ENCODE measurements at places on chromosomes 6 and 20.

DNA sequence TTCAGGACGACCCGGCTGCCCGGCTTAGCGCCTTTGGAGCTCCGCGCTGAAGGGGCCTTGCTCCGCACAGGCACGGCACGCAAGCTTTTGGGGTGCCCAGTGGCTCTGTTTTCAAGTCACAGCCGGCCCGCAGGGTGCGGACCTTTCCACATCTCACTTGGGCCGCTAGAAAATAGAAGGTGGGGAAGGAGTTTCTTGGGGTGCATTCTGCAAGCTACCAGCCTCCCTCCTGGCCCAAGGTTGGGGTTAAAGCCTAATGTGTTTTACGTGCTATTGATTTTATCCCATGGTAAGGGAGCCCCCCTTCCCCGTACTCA lies 561 bp downstream of the KAT14 start:
- DNase-seq = no peak

DNA sequence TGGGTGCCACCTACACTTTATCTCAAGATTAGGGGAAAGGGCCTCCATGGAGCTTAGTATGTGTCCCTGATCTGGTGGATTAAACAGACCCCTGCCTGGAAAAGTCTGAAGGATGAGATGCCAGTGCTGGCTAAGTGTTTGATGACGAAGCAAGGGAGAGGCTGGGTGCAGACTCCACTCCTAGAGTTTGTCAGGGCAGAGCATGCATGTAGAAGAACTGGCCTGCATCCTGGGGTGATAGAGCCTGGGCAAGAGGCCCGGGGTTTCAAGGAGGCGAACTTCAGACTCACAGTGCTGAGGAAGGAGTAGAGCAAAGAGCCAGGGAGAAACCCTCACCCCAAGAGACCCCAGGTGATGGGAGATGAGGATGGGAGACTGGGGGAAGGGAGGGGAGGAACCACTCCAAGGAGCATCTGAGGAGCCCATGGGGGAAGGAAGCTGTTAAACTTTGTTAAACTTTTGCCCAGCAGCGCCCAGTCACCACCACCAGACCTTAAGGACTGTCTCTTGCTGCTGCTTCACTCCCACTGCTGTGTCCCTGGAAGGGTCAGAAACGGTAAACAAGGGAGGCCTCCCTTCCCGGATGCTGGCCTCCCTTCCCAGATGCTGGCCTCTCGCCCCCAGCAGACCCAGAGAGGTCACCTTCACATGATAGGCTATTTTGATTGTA lies 61.6 kb downstream of the RPRD1B start:
- DNase-seq = no peak

GRCh38 chr6:158503222-158503621 lies 56.7 kb upstream of the TMEM181 start:
- DNase-seq = no peak

DNA sequence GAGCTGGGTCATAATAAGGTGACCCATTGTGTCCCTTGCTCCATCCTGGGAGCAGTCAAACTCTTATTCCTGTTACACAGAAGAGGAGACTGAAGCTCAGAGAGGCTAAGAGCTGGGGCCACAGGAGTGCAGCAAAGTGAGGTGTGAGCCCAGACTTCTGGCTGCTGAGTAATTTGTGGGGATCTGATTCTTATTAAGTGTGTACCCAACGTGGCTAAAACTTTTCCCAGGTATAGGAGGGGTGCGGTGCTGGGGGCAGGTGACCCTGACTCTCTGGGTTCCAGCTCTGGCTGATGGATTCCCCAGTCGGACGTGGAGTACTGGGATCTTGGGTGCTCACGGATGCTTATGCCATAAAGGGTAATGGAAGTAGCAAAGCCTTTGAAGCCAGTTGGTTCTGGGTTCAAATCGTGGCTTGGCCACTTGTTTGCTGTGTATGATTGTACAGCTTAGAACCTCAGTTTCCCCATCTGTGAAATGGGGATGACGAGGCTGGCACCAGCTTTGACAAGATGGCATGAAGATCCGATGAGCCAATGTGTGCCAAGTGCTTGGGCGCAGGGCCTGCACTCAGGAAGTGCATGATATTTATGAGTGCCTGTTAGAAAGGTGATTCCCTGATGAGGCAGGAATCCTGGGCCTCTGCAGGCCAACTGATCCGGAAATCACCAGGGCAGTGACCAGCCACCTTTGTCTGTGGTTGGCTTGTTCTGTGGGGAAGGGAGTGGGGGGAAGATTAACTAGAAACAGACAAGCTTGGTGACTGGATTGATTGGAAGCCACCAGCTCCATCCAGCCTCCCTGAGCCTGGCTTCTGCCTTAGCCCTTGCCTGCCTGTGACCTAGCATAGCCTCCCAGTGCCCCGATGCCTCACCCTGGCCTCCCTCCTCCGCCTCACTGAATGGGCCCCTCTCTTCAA lies 6.0 kb downstream of the SRC start:
- no peak for DNase-seq

GRCh38 chr20:45330476-45330875 lies 17.7 kb downstream of the SDC4 start:
- no peak for DNase-seq

DNA sequence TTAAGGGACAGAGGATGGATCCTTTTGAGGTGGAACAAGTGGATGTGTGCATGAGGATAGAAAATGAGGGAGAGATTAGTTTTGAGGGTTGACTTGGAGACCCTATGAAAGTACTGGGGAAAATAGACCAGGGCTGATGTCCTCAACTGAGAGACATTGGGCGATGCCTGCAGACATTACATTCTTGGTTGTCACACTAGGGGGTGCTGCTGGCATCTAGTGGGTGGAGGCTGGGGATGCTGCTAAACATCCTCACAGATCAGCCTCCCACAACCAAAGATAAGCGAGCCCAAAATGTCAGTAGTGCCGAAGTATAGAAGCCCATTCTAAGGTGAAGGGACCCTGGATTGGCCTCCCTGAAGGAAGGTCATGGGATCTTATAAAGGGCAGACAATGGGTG lies 63.3 kb downstream of the MOCS1 start:
- DNase-seq = no peak

DNA sequence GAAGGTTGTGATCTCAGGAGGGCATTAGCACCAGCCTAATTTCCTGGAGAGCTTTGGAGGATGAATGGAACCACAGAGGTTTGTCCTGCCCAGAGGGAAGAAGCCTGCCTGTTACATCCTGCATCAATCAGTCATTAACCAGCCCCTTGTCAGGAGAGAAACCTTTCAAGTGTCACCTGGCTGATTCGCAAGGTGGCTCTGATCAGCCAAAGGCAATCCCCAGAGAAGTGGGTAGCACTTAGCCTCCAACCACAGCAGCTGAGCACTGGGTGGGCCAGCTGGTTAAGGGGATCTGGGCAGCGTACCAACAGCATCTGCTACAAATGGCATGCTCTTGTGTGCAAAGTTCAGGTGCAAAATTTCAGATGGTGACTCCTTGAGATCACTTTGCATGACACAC lies 26.9 kb downstream of the ANKEF1 start:
- DNase-seq = no peak

- no peak for DNase-seq
Measured at GRCh38 chr6:4041480-4041879, 37.5 kb downstream of the FAM217A start.

- no peak for DNase-seq
Measured at GRCh38 chr6:5403076-5403475, 141.8 kb downstream of the FARS2 start.

GRCh38 chr6:25661129-25661779 lies 9.2 kb downstream of the SCGN start:
- DNase-seq = no peak

GRCh38 chr20:53739799-53740785 lies 146.5 kb upstream of the ZNF217 start:
- DNase-seq = peak; percentile 64

DNA sequence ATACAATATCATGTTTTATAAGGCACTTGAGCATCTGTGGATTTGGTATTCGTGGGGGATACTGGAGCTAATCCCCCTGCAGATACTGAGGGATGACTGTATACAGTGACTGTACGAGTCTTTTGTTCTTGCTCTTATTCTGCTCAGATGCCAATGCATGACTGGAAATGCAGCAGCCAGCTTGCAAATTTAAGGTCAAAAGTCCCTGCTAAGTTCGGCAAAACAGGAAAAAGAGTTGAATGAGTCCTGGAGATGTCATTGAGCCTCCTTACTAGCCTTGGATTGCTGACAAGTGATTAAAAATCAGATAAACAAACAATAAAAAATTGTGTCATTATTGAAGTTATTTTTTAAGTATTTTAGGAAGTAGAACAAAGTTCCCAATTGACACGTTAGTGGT lies 599.3 kb upstream of the IMPG1 start:
- no peak for DNase-seq

DNA sequence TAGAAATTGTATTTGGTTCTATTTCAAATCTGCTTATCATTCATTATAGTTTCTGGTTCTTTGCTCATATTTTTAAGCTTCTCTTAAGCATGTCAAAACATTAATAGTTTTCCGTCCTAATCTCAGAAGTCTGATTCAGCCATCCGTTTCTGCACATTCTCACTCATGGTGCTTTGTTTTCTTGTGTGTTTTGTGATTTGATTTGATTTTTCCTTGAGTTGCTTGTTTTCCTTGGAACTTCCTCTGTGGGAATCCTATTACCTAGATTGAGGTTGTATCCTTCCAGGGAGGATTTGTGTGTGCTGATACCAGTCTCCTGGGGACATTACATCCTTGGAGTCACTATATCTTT lies 7.9 kb downstream of the SNX9 start:
- DNase-seq = no peak

DNA sequence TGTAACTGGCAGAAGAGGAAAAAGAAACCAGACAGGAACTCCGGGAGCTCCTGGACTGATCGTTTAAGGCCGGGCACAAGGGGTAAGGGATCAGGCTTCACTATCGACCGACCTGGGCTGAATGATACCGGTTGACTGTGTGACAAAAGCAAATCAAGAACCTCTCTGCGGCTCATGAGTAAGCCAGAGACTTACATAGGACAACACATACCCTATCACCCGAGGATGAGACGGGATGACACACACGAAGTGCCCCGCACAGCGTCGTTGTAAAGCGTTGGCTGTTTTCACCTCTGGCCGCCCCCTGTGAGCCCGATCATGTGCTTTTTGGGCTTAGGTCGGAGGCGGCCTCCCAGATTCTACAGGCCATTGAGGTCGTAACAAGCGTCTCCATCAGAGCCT lies 695 bp upstream of the TGIF2 start:
- peak; percentile 18 for DNase-seq

GRCh38 chr6:72622094-72622940 lies 453 bp downstream of the KCNQ5 start:
- no peak for DNase-seq

Data from SW480 (cell line).